ENCODE measurements at places on chromosomes 4 and X. TPM values are rescaled to one million over a fixed set of nuclear protein-coding genes. Genes with fewer than 3 reads are reported as not detected.

Gene CTAG2
- not detected for total RNA-seq

Gene GPC3
- total RNA-seq = not detected

Gene SPANXB1
- not detected for total RNA-seq

Gene SPON2
- total RNA-seq = 0.09 TPM

Gene SYTL4
- 14.2 TPM for total RNA-seq

Gene TMEM164
- total RNA-seq = 13.3 TPM

Gene UNC5C
- total RNA-seq = under 0.01 TPM

Gene GPR50
- total RNA-seq = not detected

Gene CLRN2
- not detected for total RNA-seq

Gene NHS
- total RNA-seq = under 0.01 TPM

Gene FGFBP1
- total RNA-seq = not detected

All from endothelial cell of coronary artery (primary cell).